Suprapubic skin (tissue), 4 donors: ENCODE measurements at places on chromosomes 12 and 14.

GRCh38 chr12:95214466-95214865 lies 2.8 kb downstream of the FGD6 start:
- H3K4me3 ChIP-seq, result no peak overlapping the region
- DNase-seq, result no peak
- no peak overlapping the region for H3K27ac ChIP-seq
- peaks cover 40% of the 10 kb centered on the region for H3K4me1 ChIP-seq
- H3K36me3 ChIP-seq, result no peaks in the 10 kb centered on the region
- H3K27me3 ChIP-seq, result no peaks in the 10 kb centered on the region

DNA sequence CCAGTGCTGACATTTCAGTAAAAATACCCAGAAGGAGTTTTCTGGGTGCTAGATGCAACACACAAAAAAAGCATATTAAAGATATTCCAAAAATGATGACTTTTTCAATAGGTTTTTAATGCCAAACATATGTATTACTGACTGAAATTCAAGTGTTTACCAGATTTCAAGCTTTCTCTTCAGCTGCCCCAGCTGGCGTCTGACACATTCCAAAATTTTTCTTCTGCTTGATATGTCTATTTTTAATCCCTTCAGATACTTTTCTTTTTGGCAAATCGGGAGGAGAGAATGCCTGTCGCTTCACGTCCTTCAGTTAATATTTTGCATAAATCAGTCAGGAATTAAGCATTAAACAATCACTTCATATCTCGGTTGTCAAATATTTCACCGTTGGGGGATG lies 7.1 kb upstream of the CCDC60 start:
- H3K27me3 ChIP-seq, result peaks cover 2% of the 10 kb centered on the region
- no peak overlapping the region for H3K4me3 ChIP-seq
- peak overlapping the region; percentile 56 for H3K27ac ChIP-seq
- no peak for DNase-seq
- no peaks in the 10 kb centered on the region for H3K36me3 ChIP-seq

DNA sequence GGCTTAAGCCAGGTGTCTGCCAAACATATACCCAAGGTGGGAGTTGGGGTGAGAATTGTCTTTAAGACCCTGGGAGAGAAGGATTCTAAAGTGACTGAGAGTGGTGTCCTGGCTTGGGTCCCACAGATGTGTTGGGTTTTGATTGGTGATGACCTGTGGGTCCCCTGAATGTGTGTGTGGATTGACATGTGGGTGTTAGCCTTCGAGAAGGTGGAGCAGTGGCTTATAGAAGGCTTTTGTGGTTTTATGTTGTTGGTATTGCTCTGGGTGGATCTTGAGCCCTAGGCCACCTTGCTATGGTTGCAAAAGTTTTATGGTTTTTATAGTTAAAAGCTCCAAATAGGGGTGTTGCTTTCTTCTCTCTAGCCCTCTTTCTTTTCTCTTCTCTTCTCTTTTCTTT lies 29.7 kb downstream of the PLEKHG3 start:
- H3K4me1 ChIP-seq, result peaks cover 17% of the 10 kb centered on the region
- no peak for DNase-seq
- no peaks in the 10 kb centered on the region for H3K27me3 ChIP-seq

- no peak overlapping the region for H3K4me3 ChIP-seq
- DNase-seq, result no peak
- H3K36me3 ChIP-seq, result no peaks in the 10 kb centered on the region
- H3K27me3 ChIP-seq, result no peaks in the 10 kb centered on the region
- no peak overlapping the region for H3K27ac ChIP-seq
Observed at GRCh38 chr14:78530078-78530477, 359.9 kb downstream of the NRXN3 start.

DNA sequence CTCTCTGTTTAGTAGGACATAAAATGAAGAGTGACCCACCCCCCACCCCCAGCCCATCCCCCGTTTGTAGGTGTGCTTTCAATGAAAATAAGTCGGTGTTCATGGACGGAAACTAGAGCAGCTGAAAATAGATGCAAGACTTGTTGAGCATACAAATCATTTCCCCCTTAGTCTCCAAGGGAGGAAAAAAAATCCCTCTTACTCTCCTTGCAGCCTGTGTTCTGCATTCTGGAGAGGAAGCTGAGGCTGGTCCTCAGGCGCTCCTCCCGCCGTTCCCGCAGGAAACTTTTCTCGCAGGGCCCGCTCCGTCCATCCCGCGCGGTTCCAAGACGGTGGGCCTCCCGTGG lies 259.0 kb upstream of the E2F7 start:
- DNase-seq, result no peak
- peaks cover 11% of the 10 kb centered on the region for H3K27me3 ChIP-seq
- H3K4me3 ChIP-seq, result peak overlapping the region; percentile 75
- no peaks in the 10 kb centered on the region for H3K36me3 ChIP-seq

GRCh38 chr12:45914090-45914489 lies 76.3 kb downstream of the SCAF11 start:
- H3K36me3 ChIP-seq, result peaks cover 11% of the 10 kb centered on the region
- H3K27ac ChIP-seq, result no peak overlapping the region
- DNase-seq, result no peak
- H3K4me3 ChIP-seq, result no peak overlapping the region
- peaks cover 3% of the 10 kb centered on the region for H3K4me1 ChIP-seq

DNA sequence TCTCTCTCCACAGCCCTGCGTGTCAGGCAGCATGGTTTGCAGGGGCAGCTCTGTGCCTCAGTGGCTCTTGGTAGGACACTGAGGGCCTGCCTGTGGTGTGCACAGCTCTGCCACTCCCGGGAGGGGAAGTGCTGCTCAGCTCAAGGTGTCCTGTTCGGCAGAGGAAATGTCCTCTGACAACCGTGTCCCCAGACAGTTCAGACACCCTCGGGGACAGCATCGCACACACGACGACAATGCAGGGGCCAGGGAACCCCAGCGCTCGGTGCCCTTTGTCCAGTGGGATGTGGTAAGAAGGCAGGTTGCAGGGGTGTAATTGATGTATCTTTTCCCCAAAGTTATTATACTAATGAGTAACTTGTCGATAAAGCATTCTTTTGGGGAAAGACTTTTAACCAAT lies 14.2 kb downstream of the ANKLE2 start:
- H3K27ac ChIP-seq, result peak overlapping the region; percentile 67
- H3K36me3 ChIP-seq, result peaks cover 93% of the 10 kb centered on the region
- no peak overlapping the region for H3K4me3 ChIP-seq
- no peaks in the 10 kb centered on the region for H3K27me3 ChIP-seq
- DNase-seq, result no peak

DNA sequence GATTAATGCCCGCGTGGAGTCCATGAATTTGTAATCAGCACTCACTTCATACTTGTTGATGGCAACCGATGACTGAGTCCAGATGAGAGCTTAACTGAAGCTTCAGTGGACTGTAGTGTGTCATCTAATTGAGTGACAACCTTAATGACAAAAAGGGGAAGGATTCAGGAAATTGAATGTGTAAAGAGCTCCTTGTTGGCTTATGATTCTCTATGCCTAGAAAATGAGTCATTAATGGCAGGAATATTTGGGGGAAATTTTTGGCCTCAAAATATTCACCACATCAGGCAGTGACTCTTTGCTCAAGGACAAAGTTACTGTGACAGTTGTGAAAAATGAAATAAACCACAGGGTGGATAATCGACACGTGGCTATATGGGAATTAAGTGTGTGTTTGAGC lies 55.3 kb upstream of the STON2 start:
- H3K36me3 ChIP-seq, result no peaks in the 10 kb centered on the region
- H3K4me3 ChIP-seq, result no peak overlapping the region
- no peaks in the 10 kb centered on the region for H3K27me3 ChIP-seq
- DNase-seq, result no peak
- H3K27ac ChIP-seq, result no peak overlapping the region

DNA sequence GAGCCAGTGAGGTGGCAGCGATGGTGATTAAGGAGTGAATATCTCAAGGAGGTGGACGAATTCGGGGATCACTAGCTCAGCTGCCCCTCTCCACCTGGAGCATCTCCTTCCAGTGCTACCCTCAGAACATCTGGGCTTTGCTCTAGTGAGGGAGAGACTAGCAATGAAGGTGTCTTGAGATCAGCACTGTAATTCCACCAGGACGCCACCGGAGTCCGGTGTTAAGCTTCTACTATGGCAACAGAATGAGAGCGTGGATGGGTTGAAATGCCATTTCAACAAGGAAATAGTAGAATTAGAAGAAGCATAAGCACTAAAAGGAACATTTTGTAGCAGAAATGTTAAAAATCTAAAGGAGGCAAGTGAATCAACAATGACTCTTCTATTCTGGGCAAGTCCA lies 61.1 kb downstream of the NTF3 start:
- no peaks in the 10 kb centered on the region for H3K36me3 ChIP-seq
- no peak overlapping the region for H3K27ac ChIP-seq
- no peak overlapping the region for H3K4me3 ChIP-seq
- DNase-seq, result no peak
- no peaks in the 10 kb centered on the region for H3K4me1 ChIP-seq

DNA sequence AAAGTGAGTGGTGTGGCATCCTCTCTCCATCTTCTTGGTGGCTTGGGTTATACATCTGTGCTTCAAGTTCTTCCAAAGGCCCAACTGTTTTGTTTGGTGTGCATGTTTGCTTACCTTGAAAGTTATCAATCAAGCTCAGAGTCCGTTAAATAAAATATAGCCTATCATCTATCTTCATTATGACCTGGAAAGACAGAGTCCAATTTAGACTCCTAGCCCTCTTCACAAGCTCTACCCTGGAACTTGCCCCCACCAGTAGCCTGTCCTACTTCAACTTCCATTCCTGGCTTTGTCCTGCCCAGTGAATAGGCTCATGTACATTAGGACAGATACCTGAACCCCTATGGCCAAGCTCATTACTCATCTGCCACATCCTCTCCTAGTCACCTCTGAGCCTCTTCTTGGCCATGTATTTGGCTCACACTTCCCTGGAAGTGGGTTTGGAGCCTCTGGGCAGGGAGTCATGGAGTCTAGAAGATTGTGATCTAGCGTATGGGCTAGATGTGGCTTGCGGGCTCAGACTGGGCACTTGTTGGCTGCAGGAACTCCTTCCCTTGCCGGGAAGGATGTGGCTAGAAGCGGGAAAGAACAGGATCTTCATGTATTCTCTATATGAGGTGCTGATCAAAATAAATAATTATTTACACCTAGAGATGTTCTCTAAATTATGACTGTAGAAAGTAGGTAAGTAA lies 6.4 kb upstream of the SSTR1 start:
- peaks cover 4% of the 10 kb centered on the region for H3K27me3 ChIP-seq
- H3K4me1 ChIP-seq, result no peaks in the 10 kb centered on the region
- no peak overlapping the region for H3K4me3 ChIP-seq
- no peaks in the 10 kb centered on the region for H3K36me3 ChIP-seq
- no peak for DNase-seq

DNA sequence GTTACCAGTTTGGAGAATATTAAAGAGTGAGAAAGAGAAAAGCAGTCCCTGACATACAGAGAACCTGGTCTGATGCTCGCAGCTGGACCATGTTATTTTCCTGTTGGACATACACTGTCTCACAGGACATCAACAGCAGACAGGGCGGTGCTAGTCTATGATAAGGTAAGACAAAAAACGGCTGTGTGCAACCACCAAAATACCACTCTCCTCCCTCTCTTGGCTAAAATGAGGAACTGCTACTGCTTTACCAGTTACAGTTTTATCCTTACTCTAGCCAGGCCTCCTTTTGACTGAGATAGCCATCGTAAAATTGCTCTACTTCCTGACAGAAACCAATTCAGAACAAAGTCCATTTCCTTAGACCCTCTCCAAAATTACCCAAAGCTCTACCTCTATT lies 47.0 kb upstream of the ERGIC2 start:
- H3K4me3 ChIP-seq, result no peak overlapping the region
- no peak overlapping the region for H3K27ac ChIP-seq
- H3K4me1 ChIP-seq, result no peaks in the 10 kb centered on the region
- no peaks in the 10 kb centered on the region for H3K36me3 ChIP-seq
- no peak for DNase-seq

DNA sequence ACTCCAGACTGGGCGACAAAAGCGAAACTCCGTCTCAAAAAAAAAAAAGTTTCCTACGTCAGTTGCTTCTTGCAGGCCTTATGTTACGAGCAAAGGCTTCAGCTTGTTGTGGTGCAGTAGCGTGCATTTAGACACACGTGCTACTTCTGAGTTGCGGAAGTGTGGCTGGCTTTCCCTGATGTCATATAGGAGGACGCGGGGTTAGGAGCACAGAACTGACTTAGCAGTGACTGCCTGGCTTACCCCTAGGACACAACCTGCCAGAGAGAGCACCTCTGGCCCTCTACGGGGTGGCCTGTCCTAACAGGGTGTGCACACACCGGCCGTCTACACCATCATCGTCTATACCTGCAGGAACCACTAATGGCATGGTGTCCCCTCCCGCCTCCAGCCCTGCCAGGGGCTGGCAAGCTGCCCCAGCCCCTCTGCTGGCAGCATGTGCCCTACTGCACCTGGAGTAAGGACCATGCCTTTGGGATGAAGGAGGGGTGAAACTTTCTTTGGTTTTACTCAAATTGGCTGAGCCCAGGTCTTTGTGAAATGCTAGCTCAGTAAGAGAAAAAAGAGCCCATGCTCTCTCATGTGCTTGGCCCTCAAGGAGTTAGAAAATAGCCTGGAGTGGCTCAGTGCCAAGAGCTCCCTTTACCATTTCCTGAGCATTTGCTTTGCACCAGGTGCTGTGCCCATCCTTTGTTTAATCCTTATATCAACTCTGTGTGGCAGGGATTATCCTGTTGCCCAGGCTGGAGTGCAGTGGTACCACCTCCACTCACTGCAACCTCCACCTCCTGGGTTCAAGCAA lies 1.7 kb upstream of the GPR68 start:
- no peak overlapping the region for H3K27ac ChIP-seq
- H3K4me1 ChIP-seq, result peaks cover 43% of the 10 kb centered on the region
- H3K27me3 ChIP-seq, result no peaks in the 10 kb centered on the region
- DNase-seq, result no peak

- no peak overlapping the region for H3K4me3 ChIP-seq
- H3K4me1 ChIP-seq, result no peaks in the 10 kb centered on the region
- no peak overlapping the region for H3K27ac ChIP-seq
Observed at GRCh38 chr12:121933522-121934308, 15.3 kb downstream of the CFAP251 start.

GRCh38 chr12:8951744-8952143 lies 2.3 kb upstream of the M6PR start:
- H3K4me1 ChIP-seq, result peaks cover 35% of the 10 kb centered on the region
- no peak overlapping the region for H3K27ac ChIP-seq
- no peak for DNase-seq

DNA sequence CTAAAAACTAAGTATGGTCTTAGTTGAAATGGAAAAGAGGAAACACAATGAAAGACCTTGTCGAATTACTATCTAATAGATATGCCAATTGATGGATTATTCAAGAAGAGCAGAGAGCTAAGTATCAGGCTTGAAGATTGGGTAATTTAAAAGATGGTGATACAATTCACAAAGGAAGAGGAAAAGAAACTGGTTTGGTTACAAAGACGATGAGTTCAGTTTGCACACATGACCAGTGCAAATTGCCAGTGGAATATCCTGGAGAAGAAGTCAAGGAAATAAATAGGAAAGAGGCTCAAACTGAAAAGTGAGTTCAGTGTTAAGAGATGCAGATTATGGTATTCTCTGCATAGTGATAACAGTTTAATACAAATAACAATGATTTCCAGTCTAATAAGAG lies 2.5 kb upstream of the RAP1B start:
- no peak for DNase-seq
- H3K4me1 ChIP-seq, result peaks cover 17% of the 10 kb centered on the region
- no peak overlapping the region for H3K4me3 ChIP-seq
- no peaks in the 10 kb centered on the region for H3K36me3 ChIP-seq
- H3K27me3 ChIP-seq, result no peaks in the 10 kb centered on the region

- no peak overlapping the region for H3K4me3 ChIP-seq
- no peaks in the 10 kb centered on the region for H3K27me3 ChIP-seq
- peaks cover 27% of the 10 kb centered on the region for H3K36me3 ChIP-seq
- no peak overlapping the region for H3K27ac ChIP-seq
- no peaks in the 10 kb centered on the region for H3K4me1 ChIP-seq
- DNase-seq, result no peak
Observed at GRCh38 chr14:73861073-73861472, 9.4 kb downstream of the PTGR2 start.
